ENCODE measurements at places on chromosomes 16 and 17.

DNA sequence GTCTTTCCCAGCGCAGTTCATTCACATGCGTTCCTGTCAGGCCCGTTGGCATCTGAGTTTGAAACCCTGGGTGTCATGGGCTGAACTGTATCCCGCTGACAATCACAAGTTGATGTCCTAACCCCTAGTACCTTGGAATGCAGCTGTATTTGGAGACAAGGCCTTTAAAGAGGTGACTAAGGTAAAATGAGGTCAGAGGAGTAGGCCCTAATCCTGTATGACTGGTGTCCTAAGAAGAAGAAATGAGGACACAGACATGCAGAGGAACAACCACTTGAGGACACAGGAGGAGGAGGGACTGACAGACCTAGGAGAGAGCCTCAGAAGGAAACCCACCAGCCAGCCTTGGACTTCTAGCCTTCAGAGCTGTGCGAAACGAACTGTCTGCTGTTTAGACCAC is 33.1 kb downstream of the TRPV2 start:
- no peak for DNase-seq

GRCh38 chr16:10951026-10951425 is 6.7 kb downstream of the CLEC16A start:
- no peak for DNase-seq

DNA sequence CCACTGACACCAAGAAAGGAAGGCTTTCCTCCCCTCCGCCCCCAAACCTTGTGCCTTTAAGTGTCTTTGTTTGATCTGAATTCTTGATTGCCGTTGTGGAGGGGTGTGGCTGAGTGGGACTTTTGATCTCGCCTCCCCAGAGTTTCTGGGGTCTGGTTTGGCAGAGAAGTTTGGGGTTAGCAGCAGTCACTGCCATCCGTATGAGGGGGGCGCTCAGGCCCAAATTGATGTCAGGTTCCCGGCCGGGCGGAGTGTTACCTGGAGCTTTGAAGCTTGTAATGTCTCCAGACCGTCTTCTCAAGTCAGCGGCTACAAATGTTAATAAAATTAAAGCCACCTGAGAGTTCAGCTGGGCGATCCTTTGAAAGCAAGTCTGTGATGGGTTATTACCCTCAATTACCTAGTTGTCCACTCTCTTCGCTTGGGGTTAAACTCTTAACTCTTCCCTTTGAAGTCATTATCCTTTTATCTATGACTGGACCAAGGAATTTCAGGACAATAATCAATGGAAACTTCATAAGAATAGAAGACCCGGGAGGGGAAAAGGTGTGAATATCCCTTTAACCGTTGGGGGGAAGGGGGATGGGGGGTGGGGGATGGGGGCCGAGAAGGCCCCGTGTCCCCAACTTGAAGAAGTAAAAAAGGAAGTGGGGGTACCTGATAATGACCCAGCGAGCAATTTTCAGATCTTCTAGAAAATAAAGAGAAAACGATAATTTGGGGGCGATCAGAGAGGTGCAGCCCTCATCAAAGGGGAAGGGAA is 31.8 kb upstream of the AXIN2 start:
- no peak for DNase-seq

- DNase-seq, result peak; percentile 58
Observed at GRCh38 chr17:68435876-68436842, 21.1 kb downstream of the WIPI1 start.

- DNase-seq, result no peak
Observed at GRCh38 chr16:20897253-20897897, 2.8 kb downstream of the DCUN1D3 start.

DNA sequence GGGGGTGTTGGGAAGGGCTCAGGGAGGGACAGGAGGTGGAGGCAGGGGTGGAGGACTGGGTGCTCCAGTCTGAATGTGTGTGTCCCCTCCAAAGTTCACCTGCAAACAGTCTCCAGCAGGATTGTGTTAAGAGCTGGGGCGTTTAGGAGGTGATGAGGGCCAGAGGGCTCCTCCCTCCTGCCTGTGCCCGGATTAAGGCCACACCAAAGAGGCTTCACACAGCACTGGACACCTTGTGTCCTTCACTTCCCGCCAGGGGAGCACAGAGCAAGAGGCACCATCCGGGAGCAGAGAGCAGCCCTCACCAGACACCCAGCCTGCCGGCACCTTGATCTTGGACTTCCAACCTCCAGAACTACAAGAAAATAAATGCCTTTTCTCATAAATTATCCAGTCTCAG is 30.2 kb upstream of the ENPP7 start:
- DNase-seq, result no peak

DNA sequence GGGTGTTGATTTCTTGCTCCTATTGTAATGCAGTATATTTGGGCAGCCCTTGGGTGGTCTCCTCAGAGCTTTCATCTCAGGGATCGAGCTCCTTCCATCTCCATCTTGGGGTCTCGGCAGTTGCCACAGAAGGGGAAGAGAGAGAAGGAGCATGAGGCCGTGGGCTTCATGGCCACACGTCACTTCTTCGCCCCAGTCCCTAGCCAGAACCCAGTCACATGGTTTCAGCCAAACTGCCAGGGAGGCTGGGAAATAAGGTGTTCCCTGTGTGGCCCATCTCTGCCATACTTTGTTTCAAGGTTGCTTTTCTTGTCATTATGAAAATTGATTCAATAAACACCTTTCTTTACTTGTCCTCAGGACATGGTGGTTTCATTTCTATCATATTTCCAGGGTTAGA is 68.4 kb upstream of the NKD1 start:
- no peak for DNase-seq

DNA sequence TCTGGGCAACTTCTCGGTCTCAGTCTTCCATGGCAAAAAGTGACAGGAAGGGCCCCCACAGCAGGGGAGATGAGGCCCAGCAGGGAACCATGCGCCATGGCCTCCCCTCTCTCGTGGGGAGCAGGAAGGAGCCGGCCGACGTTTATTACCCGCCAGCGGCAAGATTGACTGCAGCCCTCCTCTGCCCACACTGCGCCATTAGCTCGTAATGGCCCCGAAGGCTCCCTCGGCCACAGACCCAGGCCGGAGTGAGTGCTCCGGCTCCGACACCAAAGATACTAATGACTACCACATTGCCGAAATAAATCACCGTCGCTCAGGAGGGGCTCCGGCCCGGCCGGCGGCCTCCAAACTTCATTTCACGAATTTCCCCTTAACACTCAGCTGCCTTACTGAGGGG is 226.9 kb downstream of the C16orf78 start:
- DNase-seq, result no peak

- DNase-seq, result no peak
Observed at GRCh38 chr17:30580916-30581315, 103.7 kb downstream of the GOSR1 start.

DNA sequence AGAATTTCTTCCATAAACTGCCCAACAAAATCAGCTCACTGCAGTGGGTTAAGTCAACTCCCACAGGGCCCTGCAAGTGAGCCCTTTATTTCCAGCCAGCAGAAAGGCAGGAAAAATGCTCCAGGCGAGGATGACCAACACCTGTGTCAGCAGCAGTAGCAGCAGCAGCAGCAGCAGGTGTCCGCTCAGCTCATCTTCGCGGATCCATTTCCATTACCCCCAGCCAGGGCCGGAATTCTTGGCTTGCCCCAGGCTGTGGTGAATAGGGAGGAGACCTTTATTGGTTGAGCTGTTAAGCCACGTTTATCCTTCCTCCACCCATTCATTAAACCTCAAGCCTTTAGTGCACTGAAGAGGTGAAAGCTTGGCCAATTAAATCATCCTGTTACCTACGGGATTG is 46.2 kb downstream of the MARCHF10 start:
- DNase-seq, result peak; percentile 75

DNA sequence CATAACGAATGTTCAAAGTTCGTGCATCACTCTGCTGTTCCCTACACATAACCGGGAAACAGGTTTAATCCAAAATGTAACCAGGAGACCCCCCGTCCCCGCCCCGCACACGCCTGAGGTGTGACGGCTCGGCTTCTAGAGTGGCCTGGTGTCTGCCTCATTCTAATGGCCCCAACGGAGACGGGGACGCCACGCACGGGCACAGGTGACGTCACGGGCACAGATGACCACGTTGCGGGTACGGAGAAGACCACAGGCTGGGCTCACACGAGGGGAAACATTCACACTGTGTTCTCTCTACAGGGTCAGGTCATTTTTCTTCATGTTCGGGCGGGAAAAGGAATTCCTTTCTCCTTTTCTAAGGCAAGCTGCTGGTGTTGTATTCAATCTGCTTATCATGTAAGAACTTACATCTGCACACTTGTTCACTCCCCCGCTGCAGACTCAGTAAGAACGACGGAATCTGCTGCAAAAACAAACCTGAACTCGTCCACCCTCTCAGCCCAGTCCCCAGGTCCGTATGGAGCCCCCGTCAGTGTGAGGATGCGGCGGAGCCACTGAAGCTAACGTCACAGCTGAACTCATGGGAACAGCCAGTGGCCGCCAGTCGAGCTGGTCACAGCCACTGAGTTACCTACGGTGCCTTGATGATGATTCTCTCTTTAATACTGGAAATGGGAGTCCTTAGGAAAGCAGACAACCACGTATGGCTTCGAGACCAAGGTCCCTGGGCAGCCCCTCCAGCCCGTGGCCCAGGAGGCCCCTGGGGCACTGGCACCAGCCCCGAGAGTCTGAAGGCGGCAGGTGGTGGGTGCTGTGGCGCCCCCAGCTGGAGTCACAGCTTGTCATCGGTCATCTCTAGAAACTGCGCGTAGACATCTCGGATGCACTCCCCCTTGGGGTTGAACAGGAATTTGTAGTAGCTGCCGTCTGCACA is 32.9 kb downstream of the WDR45B start:
- DNase-seq, result no peak

- peak; percentile 63 for DNase-seq
Observed at GRCh38 chr16:63289834-63290460, 1253.7 kb upstream of the CDH8 start.

DNA sequence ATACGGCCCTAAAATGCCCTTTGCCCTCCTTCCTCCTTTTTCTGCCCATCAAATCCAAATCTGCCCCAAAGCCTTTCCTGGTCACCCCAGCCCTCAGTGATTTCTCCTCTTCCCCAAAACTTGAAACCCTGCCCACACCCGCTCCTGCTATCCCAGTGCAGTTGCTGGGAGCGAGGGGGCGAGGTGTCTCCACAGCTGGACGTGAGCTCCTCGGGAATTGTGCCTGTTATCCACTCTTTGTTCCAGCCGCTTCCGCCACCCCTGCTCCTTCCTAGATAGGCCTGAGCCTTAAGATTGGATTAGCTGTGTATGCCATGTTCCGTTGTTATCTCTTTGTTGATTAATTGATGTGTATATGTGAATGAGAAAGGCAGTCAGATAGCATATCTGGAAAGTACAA is 2.6 kb upstream of the KRT35 start:
- DNase-seq, result no peak

- no peak for DNase-seq
Observed at GRCh38 chr17:4480929-4481898, 17.5 kb upstream of the SPNS2 start.

- DNase-seq, result no peak
Observed at GRCh38 chr17:60138769-60139437, 10.9 kb upstream of the CA4 start.

DNA sequence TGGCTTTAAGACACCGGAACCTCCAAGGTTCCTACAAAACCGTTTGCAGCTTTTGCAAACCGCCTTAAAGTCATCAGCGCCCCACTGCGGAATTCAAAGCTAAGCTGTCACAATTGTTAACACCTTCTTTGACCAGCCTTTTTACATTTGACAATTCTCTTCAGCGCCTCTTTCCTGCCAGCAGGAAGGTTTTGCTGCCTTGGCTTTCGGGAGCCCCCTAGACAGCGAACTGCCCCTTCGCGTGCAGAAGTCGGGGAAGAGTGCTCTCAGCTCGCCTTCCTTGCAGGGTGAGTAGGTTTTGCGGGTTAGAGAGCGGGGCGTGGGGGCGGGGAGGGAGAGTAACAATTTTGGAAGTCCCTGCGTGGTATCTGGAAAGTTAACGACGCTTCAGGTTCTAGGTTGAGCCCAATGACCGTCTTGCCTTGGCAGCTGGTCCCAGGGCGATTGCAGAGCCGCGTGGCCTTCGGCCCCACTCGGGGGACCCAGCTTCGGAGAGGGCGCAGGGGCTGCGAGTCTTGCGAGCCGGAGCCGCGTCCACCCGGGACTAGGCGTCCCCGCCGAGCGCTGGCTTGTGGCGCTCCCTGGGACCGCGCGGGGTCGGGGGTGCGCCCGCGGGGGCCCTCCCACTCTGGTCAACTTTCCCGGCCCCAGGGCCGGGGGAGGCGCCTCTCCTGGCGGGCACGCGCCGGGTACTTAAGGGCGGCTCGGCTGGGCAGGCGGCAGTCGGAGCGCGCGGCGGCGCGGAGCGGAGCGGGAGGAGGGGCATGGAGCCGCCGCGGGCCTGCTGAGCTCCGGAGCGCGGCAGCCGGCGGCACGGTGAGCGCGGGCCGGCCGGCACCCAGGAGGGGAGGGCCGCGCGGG is at the start of gene HAS3:
HAS3 (plus strand) TSS at position 153 of the 861 bp plus-strand sequence. CDS start 3,743 bp downstream, outside the sequence.
- no peak for DNase-seq

GRCh38 chr17:6567528-6568183 is 11.3 kb upstream of the PITPNM3 start:
- no peak for DNase-seq

DNA sequence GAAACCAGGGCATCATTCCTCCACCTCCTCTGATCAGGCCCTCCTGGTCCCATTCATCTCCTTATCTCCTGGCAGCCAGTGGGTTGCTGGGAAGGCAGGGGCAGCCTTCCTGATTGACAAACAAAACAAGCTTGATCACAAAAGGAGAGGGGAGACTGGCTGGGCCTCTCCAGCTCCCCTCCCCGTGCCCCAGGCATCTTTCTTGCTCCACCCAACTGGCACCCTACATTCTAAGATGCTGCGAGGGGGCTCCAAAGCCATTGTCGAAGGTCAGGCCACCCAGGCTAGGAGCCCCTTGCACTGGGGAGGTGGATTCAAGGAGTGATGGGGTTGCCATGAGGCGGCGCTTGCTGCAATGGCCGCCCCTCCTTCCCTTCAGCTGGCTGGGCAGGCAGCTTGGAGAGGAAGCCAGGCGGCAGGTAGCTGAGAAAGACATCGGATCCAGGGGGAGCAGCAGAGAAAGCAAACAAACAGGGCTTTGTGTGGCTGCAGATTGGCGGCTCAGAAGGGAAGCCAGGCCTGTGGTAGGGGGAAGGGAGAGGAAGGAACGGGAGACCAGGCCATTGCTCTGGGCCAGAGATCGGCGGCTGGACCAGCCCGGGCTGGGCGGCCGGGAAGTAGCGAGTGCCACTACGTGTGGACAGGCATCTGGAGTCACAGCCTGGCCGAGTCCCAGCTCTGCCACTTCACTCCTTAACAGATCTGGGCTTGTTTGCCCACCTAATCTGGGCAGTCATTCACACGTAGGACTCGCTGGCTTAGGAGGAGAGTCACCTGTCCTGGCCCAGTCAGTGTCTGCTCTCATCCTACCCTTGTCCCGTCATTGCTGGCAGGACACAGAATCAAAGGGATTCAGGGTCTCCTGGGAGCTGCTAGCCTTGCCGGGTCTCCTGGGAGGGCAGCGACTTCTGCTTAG is 12.3 kb downstream of the RAI1 start:
- no peak for DNase-seq

- DNase-seq, result no peak
Observed at GRCh38 chr16:66814734-66815133, 13.3 kb upstream of the TERB1 start.

DNA sequence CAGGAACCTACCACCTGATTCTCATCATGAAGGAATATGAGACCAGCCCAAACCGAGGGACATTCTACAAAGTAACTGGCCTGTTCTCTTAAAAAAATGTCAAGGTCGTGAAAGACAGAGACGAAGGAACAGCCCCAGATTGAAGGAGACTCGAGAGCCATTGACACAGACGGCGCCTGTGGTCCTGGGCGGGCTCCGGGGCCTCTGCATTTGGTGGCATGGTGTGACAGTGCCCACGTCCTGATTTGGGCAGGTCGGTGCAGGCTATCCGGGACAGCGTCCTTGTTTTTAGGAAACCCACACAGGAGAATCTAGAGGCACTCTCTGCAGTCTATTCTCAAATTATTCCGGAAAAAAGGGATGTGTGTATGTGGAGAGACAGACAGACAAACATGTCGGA is 64.1 kb downstream of the ADCY9 start:
- no peak for DNase-seq

GRCh38 chr16:13049688-13050087 is 148.3 kb downstream of the SHISA9 start:
- no peak for DNase-seq

Data from iPS DF 6.9 (cell line).